ENCODE measurements at places on chromosomes 4 and X.
A peak's percentile ranks its signal among the peaks of the same experiment; 100 is the strongest.

- no peak for DNase-seq
Measured at GRCh38 chr4:143506031-143506430, 7.5 kb upstream of the SMARCA5 start.

- peak; percentile 26 for DNase-seq
Measured at GRCh38 chr4:152316969-152317368, 218.9 kb downstream of the FBXW7 start.

DNA sequence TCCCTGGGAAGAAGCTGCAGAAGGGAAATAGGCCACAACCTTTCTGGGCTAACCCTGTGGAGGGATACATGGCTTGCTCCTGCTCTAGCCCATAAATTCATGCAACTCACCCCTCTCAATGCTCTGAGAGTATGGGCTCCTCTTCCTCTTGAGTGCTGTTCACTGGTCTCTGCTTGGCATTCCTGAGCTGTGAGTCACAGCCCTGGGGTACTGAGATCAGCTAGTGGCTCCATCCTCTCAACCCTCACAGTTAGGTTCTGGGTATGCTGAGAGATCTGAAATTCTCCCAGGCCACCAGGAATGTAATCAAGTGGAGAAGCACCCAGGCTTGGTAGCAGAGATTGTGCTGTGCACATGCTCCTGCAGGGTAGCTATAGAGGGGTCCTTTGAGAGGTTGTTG lies 60.6 kb upstream of the SPANXN2 start:
- peak; percentile 30 for DNase-seq

- DNase-seq, result peak; percentile 88
Measured at GRCh38 chrX:22800360-22800759, 199.4 kb upstream of the DDX53 start.

All from fibroblast of skin of right biceps (primary cell).